ENCODE measurements at places on chromosomes 2 and 18.

GRCh38 chr2:68837861-68838341, 33.3 kb downstream of the BMP10 start:
- DNase-seq, result no peak

- no peak for DNase-seq
Measured at GRCh38 chr2:201642086-201642578, 1.2 kb downstream of the TMEM237 start.

GRCh38 chr18:31977270-31977872, 34.4 kb upstream of the TRAPPC8 start:
- no peak for DNase-seq

DNA sequence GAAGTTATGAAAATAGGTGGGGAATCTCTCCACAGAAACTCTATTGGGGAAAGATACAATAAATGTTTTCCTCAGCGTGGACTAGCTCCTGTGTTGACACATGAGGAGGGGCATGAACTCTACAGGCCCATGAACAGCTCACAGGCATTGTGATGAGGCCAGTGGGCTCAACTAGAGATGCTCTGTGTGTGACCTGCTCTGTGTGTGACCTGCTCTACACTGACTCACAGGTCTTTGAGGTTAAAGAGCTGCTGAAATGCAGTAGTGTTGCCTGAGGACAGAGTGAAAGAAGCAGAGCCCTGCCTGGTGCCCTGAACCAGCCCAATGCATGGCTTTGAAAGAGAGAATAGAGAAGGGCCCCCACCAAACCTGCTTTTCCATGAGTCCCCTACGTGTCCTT, 117.6 kb downstream of the MCFD2 start:
- no peak for DNase-seq

GRCh38 chr2:39494784-39495251, 57.7 kb upstream of the MAP4K3 start:
- no peak for DNase-seq

- no peak for DNase-seq
Measured at GRCh38 chr2:212770240-212770639, 231.6 kb upstream of the ERBB4 start.

DNA sequence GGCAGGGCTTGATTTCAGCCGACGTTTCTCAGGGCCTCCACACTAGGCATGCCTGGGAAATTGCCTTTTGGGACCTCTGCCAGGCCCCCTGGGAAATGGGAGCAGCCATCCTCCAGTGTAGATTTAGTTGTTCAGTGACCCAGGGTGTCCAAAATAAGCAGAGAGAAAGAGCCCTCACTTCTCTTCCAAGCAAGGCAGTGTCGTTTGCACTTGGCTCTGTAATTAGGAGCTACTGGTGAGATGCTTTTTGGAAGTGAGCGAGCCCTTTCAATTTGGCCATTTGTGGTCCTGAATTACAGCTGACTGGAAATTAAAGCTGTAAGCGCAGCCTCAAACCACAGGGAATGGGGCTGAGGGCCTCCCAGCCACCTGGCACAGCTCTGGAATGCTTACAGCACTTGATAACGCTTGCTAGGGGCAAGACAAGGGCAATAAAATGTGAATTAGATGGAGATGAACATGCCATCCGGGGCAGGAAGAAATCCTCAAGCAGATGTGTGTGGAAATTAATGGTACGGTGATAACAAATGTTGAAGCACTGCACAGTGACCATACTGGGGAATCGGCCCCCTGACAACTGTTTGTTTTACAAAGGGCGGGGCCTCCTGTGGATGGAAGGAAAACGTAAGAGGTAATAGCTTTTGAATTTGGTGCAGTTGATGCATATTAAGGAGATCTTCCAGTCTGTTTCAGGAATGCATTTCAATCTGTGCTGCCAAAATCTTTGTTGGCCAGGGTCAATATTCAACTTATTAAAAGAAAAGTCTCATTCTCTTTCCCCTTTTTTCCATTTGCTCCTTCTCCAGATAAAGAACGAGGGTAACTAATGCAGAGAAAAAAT, 173.1 kb downstream of the UXS1 start:
- no peak for DNase-seq

- no peak for DNase-seq
Measured at GRCh38 chr2:145861940-145862339, 1342.0 kb upstream of the ZEB2 start.

DNA sequence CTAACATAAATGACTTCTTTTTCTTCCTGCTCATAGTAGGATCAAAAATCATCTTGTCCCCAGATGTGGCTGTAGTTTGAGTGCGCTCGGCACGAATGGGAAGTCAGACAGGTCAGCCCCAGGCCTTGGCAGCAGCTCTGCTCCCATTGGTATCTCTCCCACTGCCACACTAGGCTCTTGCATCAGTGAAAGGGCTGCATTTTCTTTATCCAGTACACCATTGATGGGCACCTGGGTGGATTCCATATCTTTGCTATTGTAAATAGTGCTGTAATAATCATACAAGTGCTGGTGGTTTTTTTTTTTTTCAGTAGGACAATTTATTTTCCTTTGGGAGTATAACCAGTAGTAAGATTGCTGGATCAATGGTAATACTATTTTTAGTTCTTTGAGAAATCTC, 865.5 kb downstream of the CCDC85A start:
- DNase-seq, result no peak

DNA sequence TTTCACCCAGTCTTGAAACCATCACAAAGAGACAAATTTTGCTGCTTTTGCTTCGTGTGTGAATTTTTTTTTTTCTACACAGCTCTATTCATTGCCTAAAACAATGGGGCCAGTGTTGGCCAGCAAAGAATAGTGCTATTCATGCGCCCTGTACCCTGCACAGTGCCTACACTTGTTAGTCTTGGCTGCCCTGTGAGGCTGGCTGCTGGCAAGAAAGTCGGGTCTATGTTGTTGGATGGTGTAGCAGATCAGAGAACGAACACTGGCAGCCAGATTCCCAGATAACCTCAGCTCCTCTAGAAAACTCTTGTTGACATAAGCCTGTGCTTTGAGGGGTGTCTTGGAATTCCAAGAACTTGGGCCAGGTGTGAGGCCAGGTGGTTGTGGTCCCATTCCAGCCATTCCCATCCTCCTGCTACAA, 455.7 kb upstream of the TCF4 start:
- DNase-seq, result no peak

GRCh38 chr2:117470311-117471095, 344.0 kb upstream of the DDX18 start:
- no peak for DNase-seq

- no peak for DNase-seq
Measured at GRCh38 chr2:180208841-180209240, 201.7 kb upstream of the CWC22 start.

DNA sequence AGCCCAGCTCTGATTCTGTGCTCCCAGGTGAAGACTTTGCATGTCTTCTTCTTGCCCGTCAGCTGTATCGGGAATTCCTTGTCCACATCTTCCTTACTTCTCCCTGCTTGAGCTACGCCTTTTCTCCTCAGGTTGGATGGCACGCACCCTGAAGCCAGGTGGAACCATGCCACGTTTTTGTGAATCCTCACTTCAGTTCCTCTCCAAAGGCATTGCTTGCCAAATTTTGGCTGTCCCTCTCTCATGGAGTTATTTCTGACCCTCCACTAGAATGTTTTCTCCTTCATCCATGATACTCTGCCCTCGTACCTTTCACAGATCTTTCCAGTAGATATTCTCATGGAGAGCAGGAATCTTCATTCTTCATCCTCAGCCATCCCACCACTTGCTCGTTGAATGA, 20.2 kb downstream of the ZCCHC2 start:
- no peak for DNase-seq

- no peak for DNase-seq
Measured at GRCh38 chr18:8835521-8835953, 130.2 kb downstream of the MTCL1 start.

DNA sequence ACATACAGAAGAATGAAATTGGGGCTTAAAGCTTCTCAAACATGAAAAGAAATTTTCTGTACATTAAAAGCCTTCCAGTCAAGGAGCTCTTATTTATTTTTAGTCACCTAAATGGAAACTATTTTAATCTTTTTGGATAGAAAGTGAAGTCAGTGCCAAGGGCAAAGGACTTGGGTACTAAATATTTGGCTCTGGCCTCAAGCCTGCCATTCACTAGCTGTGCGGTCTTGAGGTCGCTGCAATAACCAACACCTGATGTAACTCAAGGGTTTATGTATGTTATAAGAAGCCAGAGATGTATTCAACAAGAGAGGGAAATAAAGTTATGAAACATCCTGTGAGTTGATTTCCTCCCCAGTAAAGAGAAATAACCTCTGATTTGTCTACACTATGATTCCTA, 49.5 kb upstream of the LRATD1 start:
- DNase-seq, result no peak

GRCh38 chr2:86383844-86384243, 46.4 kb upstream of the REEP1 start:
- DNase-seq, result no peak

GRCh38 chr2:220670511-220670910, 901.6 kb downstream of the EPHA4 start:
- DNase-seq, result no peak

- no peak for DNase-seq
Measured at GRCh38 chr18:36203360-36203895, 16.1 kb downstream of the MOCOS start.

GRCh38 chr18:43277164-43277600, at the start of gene SYT4:
Gene SYT4 (minus strand): TSS chr18:43277490. CDS start chr18:43277281, 209 bp downstream.
- no peak for DNase-seq

DNA sequence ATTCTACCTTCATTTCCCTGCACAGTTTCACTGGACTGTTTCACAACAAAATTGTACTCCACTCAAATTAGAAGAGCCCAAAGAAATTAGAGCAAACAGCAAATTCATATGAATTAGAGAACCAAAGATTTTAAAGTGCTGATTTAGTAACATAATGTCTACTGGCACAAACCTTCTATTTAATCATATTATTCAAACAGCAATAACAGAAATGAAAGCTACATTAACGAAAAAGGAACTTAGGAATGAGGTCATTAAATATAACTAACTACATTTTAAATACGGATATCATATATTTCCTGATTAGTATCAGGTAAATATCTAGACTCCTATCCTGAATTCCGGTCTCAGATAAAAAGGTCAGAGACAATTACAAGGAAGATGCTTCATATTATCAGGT, 5.1 kb downstream of the C18orf32 start:
- DNase-seq, result no peak

- no peak for DNase-seq
Measured at GRCh38 chr2:241116606-241117560, 14.8 kb upstream of the MTERF4 start.

DNA sequence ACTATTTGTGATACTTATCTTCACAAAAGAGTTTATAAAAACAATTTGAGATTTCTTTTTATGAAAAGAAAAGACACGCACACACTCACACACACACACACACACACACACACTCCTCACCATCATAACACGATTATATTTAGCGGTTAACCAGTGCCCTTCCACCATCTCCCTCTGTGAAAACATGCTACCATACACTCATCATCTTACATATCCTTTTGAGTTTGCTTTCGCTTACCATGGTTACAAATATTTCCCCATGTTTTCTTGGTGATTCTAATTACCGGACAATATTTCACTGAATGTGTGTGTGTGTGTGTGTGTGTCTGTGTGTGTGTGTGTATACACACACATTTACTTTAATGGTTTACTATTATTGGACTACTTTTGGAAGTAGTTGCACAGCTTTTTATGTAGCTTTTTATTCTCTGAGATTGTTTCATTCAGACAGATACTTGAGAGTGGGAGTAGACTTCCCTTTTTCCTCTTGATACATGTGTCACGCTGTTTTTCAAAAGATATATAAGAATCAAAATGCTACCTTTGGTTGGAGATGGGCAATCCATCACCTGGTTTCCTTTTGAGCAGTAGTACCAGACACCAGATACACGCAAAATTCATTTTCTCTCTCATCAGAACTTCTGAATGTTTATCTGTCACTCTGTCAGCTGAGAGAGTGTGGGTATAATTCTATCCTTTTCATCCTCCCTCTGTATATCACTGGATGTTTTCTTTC, 138.1 kb downstream of the SETBP1 start:
- DNase-seq, result no peak

DNA sequence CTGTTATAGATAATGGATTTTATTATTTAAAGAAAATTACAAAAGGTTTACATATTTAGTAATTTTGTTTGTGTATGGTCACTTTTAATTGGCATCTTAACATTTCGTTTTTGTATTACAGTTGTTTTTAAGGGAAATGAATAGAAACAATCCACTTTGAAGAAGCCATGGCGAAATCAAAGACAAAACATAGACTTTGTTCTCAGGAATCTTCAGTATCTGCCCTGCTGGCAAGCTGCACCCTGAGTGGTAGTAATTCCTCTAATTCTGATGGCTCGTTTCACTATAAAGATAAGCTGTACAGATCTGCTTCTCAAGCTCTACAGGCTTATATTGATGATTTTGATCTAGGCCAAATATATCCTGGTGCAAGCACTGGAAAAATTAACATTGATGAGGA, 2.7 kb downstream of the C18orf54 start:
- no peak for DNase-seq

DNA sequence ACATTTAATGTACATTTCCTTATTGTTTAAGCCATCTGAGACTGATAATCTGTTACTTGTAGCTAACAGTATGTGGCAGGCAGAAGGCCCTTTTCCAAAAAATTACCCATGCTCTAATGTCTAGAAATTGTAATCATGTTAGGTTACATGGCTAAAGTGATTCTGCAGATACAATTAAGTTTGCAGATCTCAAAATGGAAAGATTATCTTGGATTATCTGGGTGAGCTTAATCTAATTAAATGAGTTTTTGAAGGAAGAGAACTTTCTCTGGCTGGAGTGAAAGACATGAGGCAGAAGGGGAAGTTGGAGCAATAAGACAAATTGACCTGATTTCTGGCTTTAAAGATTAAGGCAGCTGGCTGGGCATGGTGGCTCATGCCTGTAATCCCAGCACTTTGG, 76.3 kb downstream of the MBD2 start:
- no peak for DNase-seq

DNA sequence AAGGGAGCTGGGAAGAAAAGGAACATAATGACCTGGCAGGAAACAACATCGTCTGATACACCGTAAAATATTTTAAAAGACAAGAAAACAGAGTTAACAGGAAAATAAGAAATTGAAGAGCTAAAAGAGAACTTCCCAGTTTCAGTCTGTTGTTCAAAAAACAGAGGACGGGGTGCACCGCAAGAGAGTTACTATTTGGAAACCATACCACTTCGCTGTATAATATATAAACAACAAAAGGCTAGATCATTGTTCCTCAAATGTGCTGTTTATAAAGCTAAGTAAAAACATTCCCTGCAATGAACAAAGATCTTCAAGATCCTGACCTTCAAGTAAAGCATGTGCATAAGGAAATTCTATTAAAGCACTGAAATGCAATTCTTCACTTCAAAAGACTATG, 2.1 kb downstream of the PPP3R1 start:
- no peak for DNase-seq

GRCh38 chr2:19224011-19224410, 134.4 kb downstream of the OSR1 start:
- DNase-seq, result no peak

GRCh38 chr2:70510313-70510712, 43.3 kb downstream of the TGFA start:
- DNase-seq, result no peak

- DNase-seq, result no peak
Measured at GRCh38 chr2:134586326-134586965, 132.4 kb downstream of the TMEM163 start.

- no peak for DNase-seq
Measured at GRCh38 chr18:55794288-55795052, 206.5 kb upstream of the TCF4 start.
